Mesenteric fat pad (tissue), 1 donor: ENCODE measurements at places on chromosomes 13 and 19. TPM values are rescaled to one million over a fixed set of nuclear protein-coding genes. Genes with fewer than 3 reads are reported as not detected.

DNA sequence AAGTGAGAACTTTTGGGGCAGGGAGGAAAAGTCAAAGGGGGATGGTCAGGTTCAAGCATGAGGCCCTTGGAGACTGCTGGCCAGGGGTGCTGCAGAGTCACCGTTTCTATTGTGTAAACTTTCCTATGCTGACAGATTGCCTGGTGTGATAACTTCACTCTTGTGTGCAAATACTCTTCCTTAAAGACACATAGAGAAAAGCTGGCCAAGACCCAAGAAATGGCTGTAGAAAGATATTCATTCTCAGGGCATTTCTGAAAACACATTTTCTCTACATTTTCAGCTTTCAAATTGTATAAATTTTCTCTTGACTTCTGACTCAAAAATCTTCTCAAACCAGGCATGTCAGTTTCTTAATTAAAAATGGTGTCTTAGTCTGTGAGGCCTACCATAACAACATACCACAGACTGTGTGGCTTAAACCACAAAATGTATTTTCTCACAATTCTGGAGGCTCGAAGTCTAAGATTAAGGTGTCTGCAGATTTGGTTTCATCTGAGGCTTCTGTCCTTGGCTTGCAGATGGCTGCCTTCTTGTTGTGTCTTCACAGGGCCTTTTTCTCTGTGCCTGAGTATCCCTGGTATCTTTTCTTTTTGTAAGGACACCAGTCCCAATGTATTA, 304.5 kb downstream of the KCNRG start:
- DNase-seq, result no peak

DNA sequence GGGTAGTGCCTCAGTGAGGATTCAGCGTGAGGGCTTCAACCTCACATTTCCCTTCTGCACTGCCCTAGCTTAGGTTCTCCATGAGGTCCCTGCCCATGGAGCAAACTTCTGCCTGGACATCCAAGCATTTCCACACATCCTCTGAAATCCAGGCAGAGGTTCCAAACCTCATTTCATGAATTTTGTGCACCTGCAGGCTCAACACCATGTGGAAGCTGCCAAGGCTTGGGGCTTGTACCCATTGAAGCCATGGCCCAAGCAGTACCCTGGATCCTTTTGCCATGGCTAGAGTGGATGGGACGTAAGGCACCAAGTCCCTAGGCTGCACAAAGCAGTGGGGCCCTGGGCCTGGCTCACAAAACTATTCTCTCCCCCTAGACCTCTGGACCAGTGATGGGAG, 877.1 kb upstream of the KLHL1 start:
- no peak for DNase-seq

DNA sequence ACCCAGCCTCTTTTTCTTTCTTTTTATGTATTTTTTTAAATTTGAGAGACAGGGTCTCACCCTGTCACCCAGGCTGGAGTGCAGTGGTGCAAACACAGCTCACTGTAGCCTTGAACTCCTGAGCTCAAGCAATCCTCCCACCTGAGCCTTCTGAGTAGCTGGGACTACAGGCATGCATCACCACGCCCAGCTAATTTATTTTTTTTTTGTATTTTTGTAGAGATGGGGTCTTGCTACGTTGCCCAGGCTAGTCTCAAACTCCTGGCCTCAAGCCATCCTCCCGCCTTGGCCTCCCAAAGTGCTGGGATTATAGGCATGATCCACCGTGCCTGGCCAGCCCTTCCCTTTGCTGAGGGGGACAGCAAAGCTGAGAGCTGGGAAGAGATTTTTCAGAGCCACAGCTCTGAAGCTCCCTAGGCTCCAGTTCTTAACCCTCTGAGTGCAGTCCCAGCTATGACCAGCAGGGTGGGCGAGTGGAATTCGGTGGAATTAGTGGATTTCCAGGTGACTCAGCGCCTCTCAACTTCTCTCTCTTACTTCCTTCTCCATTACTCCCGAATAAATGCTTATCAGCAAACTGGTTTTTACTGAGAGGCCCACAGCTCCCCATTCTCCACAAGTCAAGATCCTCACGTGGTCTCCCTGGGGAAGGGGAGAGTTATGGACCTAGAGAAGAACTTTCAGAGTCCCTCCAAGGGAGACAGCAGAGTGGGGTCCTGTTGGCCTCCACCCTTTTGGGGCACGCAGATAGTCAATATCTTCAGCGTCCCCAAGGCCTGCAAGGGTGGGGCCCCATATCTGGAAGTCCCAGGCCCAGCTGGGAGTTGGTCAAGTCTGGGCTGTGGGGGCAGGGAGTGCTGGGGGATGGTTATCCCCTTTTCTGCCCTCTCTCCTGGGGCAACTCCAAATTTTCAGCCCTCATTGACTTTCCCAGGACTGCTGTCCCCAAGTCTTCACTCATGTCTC, 1.2 kb downstream of the BLVRB start:
- no peak for DNase-seq

RASIP1 gene
- 34.5 TPM for total RNA-seq

DNA sequence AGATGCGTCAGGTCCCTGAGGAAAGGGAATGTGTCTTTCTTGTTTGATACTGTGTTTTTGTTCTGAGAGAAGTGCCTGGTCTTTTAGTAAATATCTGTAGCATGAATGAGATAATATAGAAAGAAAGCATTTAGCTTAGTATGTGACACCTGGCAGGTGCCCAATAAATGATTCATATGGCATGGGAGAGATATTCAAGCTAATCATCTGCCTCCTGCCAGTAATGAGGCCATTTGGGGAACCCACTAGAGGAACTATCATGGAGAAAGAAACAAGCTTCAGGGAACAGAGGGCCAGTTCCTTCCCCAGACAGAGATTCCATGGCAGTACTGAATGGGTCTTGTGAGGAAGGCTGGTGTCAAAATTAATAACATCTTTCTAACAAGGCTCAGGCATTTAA, 603.9 kb downstream of the DCT start:
- no peak for DNase-seq

TUBGCP3 gene
- 27.3 TPM for total RNA-seq

DNA sequence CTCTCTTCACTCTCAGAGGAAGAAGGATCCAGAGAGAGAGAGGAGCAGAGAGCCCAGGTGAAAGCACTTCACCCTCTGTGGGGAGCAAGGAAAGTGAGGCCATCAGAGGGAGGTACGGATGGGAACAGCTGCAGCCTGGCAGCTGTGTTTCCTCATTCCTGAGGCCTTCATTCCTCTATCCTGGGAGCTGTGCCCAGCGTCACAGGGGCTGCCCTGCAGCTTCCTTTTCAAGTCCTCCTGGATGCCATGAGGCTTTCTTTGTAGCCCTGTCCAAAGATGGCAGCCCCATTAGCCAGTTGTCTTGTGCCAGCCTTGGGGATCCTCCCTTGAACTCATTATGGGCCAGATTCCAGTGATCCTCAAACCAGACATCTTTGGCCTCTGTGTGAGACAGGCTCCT, 76.8 kb upstream of the PCDH8 start:
- DNase-seq, result no peak

FCER2 gene
- total RNA-seq, result 0.67 TPM

DNA sequence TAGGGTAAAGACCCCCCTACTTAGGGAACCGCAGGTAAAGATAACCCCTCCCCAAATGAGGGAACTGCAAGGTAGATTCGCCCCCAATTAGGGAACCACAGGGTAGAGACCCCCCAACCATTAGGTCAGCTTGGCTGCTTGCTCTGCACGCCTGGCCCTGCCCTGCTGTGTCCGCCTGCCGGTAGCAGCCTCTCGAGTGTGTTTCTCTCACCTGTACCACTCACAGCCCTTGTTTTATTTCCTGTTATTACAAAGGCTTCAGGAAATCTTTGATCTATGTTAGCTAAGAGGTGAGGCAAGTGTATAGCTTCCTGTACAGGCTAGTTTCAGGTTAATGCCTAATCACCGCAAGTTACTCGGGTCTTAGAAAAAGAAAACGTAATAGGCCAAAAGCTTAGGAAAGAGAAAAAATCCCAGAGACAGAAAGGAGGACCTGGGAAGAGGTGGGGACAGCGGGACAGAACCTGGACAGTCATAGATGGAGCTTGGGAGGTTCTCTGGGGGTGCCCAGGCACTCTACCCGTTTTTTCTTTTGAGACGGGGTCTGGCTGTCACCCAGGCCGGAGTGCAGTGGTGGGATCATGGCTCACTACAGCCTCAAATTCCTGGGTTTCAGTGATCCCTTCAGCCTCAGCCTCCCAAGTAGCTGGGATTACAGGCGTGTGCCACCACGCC, 23.1 kb upstream of the EIF3G start:
- no peak for DNase-seq

MAST1 gene
- total RNA-seq, result 0.90 TPM

GRIN2D gene
- total RNA-seq, result 0.48 TPM

- no peak for DNase-seq
These were observed 8.8 kb downstream of the ALOX5AP start for GRCh38 chr13:30744056-30744680.

GRCh38 chr19:49682274-49682673, 5.2 kb downstream of the PRMT1 start:
- no peak for DNase-seq

DNA sequence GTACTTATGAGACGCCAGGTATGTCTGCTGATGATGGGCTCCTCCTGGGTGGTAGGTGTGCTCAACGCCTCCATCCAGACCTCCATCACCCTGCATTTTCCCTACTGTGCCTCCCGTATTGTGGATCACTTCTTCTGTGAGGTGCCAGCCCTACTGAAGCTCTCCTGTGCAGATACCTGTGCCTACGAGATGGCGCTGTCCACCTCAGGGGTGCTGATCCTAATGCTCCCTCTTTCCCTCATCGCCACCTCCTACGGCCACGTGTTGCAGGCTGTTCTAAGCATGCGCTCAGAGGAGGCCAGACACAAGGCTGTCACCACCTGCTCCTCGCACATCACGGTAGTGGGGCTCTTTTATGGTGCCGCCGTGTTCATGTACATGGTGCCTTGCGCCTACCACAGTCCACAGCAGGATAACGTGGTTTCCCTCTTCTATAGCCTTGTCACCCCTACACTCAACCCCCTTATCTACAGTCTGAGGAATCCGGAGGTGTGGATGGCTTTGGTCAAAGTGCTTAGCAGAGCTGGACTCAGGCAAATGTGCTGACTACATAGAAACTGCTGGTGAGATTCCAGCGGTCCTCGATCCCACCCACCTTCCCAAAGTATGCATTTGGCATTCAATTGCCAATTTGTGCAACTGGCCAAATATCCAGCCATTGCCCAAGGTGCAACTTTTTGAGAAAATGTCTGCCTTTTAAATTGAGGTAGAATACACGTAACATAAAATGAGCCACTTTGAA, 10.2 kb downstream of the OR2Z1 start:
- no peak for DNase-seq

DNA sequence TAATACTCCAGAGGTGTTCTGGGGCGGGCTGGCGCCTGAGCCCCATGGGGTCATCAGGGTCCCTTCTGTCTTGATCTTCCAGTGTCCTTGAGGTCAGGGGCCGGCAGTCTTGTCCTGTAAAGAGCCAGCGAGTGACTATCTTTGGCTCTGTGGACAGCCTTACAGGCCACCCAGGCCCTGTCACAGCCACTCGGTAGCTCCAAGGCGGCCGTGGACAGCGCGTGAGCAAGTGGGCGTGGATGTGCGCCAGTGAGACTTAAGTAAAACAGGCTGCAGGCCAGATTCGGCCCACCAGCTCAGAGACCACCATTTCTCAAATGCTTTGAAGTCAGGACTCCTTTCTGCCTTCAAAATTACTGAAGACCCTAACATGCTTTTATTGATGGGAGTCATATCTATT, 3.7 kb downstream of the ZNF444 start:
- DNase-seq, result no peak

- no peak for DNase-seq
These were observed 17.4 kb upstream of the ATXN8OS start for GRCh38 chr13:70090036-70090723.

DNA sequence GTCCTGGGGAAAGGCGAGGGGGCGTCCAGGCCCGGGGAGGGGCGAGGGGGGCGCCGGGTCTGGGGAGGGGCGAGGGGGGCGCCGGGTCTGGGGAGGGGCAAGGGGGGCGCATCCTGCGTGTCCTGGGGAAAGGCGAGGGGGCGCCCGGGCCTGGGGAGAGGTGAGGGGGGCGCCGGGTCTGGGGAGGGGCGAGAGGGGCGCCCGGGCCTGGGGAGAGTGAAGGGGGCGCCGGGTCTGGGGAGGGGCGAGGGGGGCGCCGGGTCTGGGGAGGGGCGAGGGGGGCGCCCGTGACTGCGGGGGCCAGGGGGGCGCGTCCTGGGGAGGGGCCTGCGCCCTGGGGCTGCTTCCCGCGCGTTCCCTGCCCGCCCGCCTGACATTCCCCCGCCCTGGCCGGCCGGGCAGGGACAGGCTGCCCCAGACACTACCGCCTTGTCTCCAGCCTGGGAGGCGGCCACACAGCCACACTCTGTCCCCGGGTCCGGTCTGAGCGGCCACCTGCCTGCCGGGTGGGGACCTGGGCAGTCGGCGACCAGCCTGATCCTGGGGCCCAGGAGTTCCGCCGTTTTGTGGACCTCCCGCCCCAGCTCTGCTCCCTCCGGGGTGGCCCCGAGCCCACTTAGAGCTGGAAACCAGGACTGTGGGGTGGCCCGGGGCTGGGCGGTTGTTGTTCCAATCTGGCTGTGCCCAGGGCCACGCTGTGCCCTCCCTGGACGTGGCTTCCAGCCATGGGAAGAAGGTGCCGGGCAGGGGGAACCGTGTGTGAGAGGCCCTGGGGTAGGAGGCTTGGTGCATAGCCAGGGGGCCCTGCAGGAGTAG, 11.8 kb downstream of the PALM start:
- no peak for DNase-seq

DNA sequence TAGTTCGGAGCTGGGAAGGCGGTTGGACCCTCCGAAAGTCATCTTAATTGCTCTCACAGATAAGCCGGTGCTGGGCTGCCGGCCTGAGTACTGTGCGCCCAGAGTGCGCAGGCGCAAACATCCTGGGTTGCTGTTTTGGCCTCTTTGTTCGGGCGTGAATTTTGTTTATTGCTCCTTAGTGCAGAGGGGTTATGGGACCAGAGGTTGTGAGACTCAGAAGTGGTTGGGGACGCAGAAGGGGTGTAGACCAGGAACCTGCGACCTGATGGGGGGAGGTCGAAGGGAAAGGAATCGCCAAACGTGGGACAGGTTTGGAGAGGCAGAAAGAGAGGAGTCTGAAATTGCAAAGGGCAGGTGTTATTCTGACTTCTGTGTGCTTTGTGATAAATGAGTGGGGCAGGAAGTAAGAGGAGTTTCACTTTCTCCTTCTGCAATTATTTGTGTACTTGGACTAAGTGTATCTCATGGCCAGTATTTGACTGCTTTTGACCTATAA, 607 bp upstream of the ZNF566 start:
- peak; percentile 90 for DNase-seq
